Activated CD4-positive, alpha-beta T cell treated with anti-CD3 and anti-CD28 coated beads, Interleukin-2, amount 50 U/mL, for 24 hours (primary cell): ENCODE measurements at places on chromosomes 3 and 15.

DNA sequence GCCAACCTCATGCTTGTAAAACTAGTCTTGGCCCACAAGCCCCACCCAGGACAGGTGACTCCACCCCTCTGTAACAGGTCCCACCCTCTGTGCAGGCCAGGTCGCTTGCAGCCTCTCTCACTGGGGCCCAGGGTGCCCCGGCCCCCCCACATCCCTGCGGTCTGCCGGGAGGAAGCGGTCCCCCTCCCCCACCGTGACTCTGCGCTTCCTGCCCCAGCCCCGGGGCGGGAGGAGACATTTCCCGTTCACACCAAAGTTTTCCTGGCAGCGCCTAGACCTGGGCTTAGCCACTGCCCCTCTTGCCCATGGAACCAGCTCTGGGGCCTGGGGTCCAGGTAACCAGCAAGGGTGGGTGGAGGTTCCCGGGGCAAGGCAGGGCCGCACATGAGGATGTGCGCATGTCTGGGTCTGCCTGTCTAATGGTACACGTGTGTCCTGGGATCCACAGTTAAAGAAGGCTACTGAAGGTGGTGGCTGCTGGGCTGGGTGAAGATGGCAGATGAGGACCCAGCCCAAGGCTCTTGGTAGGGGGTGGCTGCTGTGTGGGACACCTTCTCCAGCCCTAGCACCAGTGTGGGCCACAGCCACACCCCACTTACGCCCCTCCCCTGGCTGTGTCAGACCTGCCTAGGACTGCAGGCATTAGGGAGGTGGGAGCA is 8.4 kb downstream of the NBEAL2 start:
- DNase-seq: peak; percentile 64

- peak; percentile 73 for DNase-seq
Measured at GRCh38 chr3:48656061-48656840, 6.4 kb downstream of the CELSR3 start.

DNA sequence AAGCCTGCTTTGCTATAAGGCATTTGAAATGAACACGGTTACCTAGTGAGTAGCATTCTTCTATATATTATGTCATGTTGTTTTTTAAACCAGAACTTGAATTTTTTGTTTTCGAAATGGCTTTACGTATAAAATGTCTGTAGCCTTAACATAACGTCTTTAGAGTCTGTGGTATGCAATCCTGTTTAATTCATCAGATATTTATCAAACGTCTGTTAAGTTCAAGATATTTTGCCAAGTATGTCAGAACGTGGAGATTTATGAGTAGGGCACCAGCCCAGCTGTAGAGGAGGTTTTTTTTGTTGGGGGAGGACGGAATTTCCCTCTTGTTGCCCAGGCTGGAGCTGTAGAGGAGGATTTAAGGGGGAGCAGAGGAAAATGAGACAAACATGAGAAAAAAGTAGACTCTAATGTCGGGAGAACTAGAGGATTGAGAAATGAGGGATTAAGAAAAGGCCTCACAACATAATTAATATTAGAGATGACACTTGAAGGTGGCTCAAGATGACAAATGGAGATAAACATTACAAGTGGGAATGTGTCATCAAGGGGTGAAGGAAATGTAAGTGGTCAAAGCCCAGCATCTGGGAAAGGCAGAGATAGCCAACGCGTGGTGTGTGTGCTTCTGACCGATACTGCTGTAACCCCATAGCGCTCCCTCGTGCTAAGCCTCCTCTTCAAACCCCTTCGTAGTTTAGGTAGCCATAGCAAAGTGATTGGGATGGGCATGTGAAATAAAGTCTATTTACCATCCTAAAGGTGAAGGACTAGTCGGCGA is 154.0 kb upstream of the GOLGA6L4 start:
- no peak for DNase-seq

GRCh38 chr15:73440571-73440970 is 2.4 kb upstream of the REC114 start:
- no peak for DNase-seq

DNA sequence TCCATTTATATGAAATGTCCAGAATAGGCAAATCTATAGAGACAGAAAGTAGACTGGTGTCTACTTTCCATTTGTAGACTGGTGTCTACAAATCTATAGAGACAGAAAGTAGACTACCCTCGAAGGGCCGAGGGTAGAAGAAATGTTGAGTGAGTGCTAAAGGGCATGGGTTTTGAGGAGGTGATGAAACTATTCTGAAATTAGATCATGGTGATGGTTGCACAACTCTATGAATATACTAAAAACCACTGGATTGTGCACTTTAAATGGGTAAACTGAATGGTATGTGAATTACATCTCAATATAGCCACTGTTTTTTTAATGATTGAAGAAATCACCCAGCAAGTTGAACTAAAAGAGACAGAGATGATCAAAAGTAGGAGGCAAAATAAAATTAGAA is 27.9 kb downstream of the TP53BP1 start:
- no peak for DNase-seq

DNA sequence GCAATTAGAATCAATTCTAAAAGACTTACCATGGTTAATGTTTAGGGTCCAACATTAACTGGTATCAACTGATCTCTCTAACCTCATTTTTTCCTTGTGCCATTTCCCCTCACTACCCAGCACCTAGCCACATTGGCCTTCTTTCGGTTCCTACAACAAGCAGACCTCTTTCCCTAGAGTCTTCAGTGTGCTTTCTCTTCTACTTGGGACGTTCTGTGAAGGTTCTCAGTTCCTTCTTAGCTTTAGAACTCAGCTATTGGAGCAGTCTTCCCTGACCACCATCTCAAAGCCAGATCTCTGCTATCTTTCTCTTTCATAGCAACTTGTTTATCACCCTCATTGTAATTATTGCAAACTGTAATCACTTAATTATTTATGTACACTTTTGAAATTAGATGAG is 31.5 kb upstream of the MINDY4B start:
- no peak for DNase-seq

DNA sequence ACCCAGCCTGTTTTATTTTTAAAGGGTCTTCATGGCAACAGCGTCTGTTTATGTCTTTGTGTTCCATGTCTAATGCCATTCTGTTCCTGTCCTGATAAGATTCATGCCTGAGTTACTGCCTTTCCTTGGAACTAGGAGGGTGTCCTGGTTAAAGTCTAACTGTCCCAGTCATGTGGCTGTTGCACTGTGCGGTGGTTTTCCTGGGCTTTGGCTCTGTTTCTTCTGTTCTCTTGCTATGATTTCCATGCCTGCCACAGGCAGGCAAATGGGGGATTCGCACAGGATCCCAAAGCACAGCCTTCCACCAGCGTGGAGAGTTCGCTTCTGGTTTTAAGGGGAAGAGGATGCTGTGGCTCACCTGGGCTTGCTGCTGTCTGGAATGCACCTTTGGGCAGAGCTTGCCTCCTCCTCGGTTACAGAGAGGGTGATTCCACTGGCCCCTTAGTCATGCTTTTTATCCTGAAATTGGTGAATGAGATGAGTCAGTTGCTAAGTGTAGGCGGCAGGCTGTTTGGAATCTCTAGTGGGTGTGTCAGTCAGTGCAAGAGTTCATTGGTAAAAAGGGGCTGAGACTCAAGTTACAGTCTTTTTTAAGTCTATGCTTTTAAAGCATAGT is 86.8 kb downstream of the CCK start:
- no peak for DNase-seq

GRCh38 chr3:121269389-121269788 is 276.4 kb downstream of the POLQ start:
- DNase-seq: no peak

GRCh38 chr3:194852831-194853508 is 167.3 kb downstream of the FAM43A start:
- DNase-seq: no peak

DNA sequence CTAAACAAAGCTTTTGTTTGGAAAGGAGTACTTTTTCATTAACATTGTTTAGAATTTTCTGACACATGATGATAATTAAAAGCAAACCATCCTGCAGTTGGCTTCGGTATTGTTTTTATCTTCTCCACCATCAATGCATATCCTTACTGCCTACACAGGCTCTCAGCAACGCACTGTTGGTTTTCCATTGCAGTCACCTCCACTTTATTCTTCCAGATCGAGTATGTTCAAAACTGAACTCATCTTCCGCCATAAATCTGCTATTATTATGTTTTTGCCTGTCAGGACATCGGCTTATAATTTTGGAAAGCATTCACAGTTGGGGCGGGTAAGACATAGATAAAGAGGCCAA is 589 bp upstream of the SENP5 start:
- no peak for DNase-seq

DNA sequence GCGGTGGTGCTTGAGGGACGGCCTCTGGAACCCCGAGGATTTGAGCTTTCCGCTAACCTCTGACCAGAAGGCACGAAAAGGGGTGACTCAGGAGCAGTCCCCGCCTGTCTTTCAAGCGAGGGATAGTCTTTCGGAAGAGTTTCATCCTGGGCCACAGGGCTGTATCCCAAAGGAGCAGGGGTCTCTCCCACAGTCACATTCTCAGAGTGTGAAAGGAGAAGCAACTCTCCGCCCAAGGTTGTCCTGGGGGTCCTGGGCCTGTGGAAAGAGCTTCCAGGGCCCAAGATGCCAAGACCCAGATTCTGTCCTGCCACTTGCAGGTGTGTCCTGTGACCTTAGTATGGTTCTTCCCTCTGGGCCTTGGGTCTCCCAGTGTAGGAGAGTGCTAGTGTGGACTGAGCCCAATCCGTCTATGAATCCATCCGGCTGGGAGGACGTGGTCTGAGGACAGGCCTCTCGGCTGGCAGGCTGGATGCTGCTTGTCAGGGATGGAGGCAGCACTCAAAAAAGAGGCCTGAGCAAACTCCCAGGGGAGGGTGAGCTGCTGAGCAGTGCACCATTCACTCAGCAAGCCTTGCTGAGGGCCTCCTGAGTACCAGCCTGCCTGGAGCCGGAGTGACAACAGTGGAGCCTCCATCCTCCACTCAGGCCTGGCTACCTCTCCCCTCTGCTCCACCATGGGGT is 1.6 kb upstream of the DUSP7 start:
- no peak for DNase-seq

GRCh38 chr3:118986734-118987133 is 47.9 kb downstream of the IGSF11 start:
- no peak for DNase-seq

GRCh38 chr3:51921081-51921578 is 18.0 kb upstream of the IQCF1 start:
- no peak for DNase-seq

DNA sequence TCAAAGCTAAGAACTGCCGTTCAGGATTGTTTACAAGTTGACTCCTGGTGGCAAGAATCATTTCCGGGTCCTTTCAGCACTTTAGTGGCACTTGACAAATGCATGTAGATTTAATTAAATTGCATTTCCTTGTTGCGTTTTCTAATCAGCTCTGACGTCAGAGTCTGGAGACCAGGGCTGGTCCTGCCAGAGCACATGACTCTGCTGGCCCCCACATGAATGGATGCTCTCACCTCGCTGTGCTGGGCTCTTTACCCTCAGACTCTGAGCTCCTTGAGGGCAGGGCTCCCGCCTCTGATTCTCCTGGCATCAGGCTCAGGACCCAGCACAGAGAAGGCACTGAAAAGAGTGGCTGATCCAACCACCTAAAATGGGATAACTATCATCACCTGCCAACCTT is 69.4 kb downstream of the FEM1B start:
- DNase-seq: no peak

DNA sequence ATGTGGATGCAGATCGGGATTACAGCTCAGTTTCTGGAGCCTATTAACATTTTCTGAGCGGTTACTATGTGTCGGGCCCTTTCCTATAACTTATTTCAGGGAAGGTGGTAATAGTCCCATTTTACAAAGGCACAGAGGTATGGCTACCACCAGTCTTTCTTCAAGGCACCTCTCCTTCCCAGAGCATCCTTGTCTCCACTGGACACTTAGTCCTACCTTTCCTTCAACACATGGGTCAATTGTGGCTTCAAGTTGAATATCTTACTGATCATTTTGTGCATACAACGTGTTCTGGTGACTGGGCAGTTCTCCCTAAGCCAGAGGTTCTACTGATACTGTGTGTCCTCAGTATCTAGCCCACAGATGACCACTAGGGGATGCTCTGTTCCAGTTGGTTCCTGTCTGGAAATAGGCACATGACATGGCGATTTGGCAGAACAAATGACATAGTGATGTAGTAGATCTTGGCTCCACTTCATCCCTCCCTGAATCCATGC is 60.7 kb upstream of the CMTM8 start:
- DNase-seq: no peak

DNA sequence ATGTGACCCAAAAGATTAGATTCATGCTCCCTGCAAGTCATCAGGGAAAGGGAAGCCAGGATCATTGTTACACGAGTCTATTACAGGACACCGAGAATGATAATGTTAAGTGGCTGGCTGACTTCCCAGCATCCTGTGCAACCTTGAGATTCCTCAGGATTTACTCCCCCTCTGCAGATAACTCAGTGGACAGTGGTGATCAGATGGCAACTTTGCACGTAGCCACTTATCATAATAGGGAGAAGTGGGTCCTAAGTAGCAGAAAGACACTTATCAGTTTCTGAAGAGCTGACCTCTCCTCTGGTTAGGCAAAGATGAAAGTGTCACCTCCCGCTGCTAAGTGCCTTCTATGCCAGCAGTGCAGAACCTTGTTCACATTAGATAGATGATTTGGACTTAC is 6.7 kb upstream of the TMPRSS7 start:
- no peak for DNase-seq

- DNase-seq: no peak
Measured at GRCh38 chr3:153295901-153296300, 133.9 kb downstream of the RAP2B start.

DNA sequence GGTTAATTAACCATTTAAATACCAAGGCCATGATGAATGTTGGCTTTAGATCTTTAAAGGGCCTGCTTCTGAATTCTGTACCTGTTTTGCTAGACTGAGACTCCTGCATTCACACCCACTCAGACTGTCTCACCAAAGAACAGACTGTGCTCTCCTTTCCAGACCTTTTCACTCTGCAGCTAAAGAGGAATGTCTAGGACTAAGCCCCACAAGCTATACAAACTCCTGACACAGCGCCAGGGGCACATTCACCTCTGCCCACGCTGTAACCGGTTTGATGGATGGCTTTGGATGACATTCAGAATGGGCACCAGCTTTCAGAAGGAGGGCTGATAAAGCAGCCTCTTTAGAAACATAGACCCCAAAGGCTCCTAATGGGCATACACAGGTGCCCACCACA is 200.1 kb downstream of the KCNMB2 start:
- no peak for DNase-seq

DNA sequence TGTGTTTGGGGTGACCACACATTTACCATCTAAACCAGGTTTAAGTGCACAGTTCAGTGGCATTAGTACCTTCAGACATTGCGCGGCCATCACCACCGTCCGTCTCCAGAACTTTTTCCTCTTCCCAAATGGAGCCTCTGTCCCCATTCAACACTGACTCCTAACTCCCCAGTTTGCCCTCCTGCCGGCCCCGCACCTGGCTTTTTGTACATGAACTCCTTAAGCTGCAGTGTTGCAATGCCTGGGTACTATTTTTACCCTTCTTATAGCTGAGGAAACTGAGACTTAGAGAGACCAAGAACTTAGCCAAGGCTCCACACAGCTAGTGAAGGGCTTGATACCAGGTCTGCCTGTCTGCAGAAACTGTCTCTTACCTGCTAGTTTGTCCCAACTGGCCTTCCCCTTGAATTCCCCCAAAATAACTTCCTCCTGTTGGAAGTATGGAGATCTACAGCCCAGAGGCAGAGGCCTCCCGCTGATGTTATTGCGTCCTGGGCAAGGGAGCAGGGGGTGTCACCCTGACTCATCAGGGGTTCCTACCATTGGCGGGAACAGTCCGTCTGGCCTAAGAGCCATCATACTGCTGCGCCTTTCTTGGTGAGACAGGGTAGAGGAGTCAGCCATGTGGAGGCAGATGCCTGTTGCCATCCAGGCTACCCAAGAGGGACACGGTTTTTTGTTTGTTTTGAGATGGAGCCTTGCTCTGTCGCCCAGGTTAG is 65.6 kb downstream of the GRIP2 start:
- no peak for DNase-seq
